ENCODE measurements at places on chromosomes 5 and 9. TPM values are rescaled to one million over a fixed set of nuclear protein-coding genes. Genes with fewer than 3 reads are reported as not detected.

THG1L gene
- 5.3 TPM for total RNA-seq

NMUR2 gene
- total RNA-seq: 0.20 TPM

ADAMTS13 gene
- total RNA-seq: 3.1 TPM

GFPT2 gene
- 15.3 TPM for total RNA-seq

SGTB gene
- 4.6 TPM for total RNA-seq

ZNF622 gene
- 58.4 TPM for total RNA-seq

FYB1 gene
- total RNA-seq: 5.8 TPM

TMEM171 gene
- total RNA-seq: not detected

FAM169A gene
- 3.6 TPM for total RNA-seq

C8G gene
- total RNA-seq: 2.2 TPM

ERP44 gene
- 15.0 TPM for total RNA-seq

LRRC19 gene
- total RNA-seq: not detected

NDUFS6 gene
- total RNA-seq: 128 TPM

DNA sequence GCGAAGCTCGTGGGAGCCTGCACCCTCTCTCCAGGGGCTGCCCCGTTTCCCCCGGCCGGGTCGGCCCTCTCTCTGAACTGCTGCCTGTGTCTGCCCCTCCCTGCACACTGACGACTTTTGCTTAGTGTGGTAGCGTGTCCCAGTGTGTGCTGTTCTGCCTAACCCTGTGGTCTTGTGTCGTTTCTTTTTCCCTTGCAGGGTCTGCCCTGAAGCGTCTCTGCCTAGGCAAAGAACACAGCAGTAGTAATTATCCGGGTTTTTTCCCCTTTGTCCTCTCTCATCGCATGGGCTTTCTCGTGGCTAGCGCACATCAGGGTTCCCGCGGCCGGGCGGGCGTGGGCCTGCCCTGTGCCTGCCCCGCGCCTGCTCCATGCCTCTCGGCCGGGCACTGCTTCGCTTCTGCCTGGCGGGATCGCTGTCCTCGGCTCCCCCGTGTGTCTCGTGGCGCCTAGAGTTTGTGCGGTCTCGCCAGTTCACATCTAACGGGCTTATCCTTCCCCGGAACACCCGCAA, 122.7 kb downstream of the WNK2 start:
- DNase-seq: no peak

- DNase-seq: no peak
Measured at GRCh38 chr9:69499407-69499806, 172.8 kb downstream of the APBA1 start.

DNA sequence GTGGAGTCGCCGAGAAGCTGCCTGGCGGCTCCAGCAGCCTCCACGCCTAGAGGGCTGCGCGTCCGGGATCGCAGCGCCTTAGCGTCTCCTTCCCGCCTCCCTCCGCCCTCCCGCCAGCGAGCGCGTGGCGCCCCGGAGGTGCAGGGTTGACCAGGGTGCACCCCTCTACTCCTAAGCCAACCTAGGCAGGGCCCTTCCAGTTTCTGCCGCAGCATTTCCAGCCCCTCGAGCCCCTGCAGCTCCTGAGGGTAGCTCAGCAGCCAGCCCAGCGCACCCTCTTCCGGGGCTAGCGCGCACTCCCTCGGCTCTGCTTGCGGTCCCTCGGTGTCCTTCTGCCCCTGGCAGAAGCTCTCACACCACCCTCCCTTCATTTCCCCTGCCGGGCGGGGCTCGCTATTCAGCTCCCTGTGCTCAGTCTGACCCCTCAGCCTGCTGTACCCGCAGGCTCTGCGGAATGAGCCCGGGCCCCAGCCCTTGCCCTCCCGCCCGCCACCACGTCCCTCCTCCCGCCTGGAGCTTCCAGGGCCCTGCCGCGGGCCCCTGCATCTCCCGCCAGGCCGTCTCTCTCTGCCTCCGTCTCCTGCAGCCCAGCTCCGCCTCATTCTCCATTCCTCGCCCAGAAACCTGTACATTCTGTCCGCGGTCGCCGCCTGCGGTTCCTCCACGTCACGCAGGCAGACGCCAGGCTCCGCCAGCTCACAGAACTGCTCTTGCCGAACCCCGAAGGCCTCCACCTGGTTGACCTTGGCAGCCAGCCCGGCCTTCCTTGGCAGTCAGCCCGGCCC, 61.8 kb downstream of the SPATA31C2 start:
- DNase-seq: peak; percentile 87

GRCh38 chr9:37030611-37030939, 3.5 kb downstream of the PAX5 start:
- no peak for DNase-seq

GRCh38 chr9:81499021-81499454, 190.3 kb downstream of the TLE1 start:
- DNase-seq: no peak

DNA sequence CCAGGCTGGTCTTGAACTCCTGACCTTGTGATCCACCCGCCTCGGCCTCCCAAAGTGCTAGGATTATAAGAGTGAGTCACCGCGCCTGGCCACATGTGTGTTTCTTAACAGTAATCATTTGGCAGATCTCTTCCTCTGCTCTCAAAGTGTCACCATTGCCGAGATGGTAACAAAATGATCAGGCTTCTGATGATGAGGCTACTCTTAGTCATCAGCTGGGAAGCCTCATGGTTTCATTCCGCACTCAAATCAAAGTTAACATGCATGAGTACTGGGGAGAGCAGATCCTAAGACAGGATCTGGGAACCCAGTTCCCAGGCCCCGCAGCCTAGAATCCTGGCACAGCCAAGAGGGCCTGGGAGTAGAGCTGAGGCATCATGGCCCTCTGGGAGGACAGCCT, 27.4 kb downstream of the BARHL1 start:
- DNase-seq: no peak

GRCh38 chr5:146860213-146860893, 18.2 kb downstream of the PPP2R2B start:
- no peak for DNase-seq

DNA sequence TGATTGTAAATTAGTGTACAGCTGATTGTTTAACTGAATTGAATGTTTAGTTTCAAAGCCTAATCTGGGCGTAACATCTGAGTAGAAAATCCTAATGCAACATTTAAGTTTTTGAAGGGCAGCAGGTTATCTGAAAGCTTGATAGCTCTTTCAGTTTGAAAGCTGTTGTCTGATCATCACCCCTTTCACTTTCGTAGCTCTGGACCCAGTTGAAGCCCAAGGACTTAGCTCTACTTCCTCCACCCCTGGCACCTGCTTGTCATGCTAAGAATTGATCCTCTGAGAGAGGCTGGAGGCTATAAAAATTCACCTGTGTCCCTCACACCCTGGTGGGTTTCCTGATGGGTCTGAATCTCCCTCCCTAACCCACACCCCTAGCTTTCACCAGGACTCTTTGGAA, 86.0 kb downstream of the ZFAND5 start:
- DNase-seq: no peak

GRCh38 chr5:134994560-134995156, 27.0 kb downstream of the CATSPER3 start:
- no peak for DNase-seq

DNA sequence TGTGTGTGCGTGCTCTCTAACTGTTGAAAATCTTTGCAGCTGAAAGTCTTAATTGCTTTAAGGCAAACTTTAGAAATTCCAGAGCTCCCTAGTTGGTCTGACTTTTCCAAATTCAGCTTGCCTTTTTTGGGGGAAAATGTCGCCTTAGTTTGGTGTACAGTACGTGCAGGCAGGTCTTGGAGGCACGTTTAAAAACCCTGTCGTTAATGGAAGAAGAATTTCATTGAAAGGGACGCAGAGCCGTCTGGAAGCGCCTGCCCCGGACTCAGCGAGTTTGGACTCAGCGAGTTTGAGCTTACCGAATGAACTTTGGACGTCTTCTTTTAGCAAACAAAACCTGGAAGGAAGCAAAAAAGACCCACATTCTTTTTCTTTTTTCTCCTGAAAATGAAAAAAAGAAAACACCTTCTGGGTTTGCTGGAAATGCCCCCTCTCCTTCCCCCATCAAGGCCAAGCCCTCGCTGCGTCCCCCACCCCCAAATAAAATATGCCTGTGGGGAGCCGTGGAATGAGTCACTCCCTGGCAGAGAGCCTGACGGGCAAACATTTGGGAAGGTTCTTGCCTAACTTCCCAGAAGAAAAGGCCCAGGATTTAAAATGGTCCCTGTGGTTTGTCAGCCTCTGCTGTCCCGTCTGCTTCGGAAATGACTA, 1.5 kb downstream of the NEK6 start:
- DNase-seq: peak; percentile 73

- DNase-seq: no peak
Measured at GRCh38 chr9:117305454-117305853, 109.4 kb downstream of the ASTN2 start.

- DNase-seq: no peak
Measured at GRCh38 chr5:112968411-112969106, 8.0 kb upstream of the DCP2 start.

DNA sequence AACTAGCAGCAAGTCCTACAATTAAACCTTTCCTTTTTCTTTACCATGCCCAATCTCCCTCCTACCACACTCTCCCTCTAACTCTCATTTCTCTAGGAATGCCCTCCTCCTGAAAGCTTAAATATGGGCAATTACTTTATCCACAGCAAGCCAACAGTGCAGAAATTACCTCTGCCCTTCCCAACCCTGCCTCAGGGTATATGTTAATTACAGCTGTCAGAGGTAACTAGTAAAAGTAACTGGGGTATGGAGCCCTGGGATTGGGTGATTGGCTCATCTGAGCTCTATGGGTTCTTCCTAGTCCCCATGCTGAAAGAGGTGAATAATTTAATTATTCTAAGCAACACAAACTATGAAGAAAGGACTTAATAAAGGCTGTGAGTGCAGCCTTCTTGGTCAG, 478.9 kb upstream of the NMUR2 start:
- DNase-seq: no peak

- no peak for DNase-seq
Measured at GRCh38 chr5:90709323-90710155, 150.9 kb downstream of the ADGRV1 start.

- no peak for DNase-seq
Measured at GRCh38 chr5:121087560-121087959, 623.5 kb downstream of the PRR16 start.

DNA sequence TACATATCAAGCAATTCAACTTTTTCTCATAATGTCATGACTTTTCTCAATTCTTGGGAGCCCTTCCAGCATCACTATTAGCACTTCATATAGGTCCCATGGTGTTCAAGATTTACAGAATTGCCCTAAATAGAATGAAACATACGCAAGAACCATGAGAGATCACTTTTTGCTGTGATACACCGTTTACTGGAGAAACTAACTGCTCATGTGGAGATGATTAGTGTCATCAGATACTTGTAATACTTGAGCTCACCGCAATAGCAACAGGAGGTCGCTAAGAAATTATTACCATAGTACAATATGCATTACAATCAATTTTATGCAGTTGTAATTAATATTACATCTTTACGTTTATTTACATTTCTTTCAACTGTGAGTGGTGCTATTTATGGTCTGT, 4.8 kb upstream of the PCSK5 start:
- DNase-seq: no peak

GRCh38 chr5:131994090-131994489, 17.4 kb downstream of the ACSL6 start:
- DNase-seq: no peak

DNA sequence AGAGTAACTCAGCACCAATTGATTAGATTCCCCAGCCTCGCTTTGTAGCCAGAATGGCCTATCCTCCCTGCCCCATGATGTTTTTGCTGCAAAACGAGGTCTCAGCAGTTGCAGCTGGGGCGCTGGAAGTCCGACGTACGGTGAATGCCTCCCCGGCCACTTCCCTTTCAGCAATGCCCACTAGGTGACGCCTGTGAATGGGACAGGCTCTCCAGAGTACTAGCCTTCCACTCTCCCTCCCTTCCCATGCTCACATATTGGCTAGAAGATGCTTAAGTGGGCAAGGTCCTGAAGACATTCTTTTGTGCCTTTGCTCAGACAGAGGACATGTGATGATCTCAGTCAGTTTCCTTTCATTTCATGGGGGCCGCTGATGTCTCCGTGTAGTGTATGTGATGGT, 50.8 kb downstream of the DMRT2 start:
- peak; percentile 50 for DNase-seq

DNA sequence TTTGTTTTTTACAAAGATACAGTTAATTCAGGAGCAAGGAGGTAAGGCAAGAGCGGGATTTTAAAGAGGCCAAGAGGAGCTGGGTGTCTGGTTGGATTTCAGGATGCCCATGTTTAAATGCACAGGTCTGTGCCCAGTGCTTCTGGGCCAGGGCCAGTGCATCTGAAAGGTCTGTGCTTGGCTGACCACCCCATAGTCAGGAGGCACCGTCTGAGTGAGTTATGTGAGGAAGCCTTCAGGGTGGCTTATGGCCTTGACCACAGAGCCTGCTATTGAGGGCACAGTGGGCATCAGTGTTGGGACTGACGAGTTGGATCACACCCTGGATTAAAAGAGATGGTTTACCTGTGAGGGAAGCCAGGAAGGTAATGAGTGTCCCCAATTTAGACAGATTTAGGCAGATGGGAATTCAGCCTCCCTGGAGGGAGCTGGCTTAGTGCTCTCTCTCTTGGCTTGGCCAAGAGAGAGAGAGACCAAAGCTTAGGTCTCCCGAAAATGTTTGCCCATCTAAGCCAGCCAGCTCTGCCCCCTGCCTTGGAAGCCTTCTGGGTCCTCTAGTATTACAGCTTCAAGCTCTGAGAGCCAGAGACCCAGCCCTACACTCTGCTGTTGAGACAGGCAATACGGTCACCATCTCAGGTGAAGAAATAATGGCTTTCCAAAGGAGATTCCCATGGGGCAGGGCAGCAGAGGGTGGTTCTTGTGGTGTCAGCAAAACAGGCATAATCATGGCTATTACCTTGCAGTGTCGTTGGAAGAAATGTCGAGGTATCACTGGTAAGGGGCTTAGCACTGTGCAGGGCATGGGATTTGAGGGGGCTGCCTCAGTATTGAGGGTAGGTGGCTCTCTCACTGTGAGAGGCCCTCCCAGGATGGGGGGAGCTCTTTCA, 68.6 kb downstream of the RGS3 start:
- DNase-seq: no peak

GRCh38 chr5:139263536-139263935, 30.0 kb upstream of the MATR3 start:
- no peak for DNase-seq

GRCh38 chr5:61299261-61299681, 32.8 kb upstream of the ZSWIM6 start:
- DNase-seq: no peak

DNA sequence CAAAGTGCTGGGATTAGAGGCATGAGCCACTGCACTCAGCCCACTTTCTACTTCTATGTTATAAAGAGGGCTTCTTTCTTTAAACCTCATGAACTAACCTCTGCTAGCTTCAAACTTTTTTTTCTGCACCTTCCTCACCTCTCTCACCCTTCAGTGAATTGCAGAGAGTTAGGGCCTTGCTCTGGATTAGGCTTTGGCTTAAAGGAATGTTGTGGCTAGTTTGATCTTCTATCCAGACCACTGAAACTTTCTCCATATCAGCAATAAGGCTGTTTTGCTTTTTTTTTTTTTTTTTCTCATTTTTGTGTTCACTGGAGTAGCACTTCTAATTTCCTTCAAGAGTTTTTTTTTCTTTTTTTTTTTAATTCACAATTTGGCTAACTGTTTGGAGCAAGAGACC, 216.4 kb upstream of the MAP3K1 start:
- no peak for DNase-seq

GRCh38 chr5:131525805-131526204, 109.2 kb downstream of the RAPGEF6 start:
- DNase-seq: no peak

All from left ventricle myocardium superior (tissue), 1 donor.